ENCODE measurements at places on chromosomes 11 and 22.
A peak's percentile ranks its signal among the peaks of the same experiment; 100 is the strongest.

DNA sequence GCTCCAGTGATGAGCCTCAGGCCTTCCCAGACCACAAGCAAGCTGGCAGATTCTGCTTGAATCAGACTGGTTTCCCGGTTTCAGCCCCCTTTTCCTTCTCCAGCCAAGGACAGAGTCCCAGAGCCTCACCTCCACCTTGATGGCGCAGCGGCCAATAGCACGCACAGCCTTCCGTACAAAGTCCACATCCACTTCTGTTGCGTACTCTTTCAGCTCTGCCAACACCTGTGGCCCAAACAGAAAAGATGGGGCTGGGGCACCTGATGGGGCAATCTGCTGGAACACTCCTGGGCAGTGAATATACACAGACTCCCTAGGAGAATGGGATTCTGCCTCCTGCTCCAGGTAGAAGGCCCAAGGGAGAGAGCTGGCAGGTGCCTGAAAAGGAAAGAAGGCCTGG lies 35.5 kb upstream of the RASL10A start:
- DNase-seq = no peak

GRCh38 chr11:89293965-89294679 lies 116.4 kb downstream of the TYR start:
- no peak for DNase-seq

- DNase-seq = no peak
Observed at GRCh38 chr22:47609653-47610052, 847.2 kb downstream of the TBC1D22A start.

- no peak for DNase-seq
Observed at GRCh38 chr22:32326647-32327046, 31.0 kb upstream of the RFPL3 start.

DNA sequence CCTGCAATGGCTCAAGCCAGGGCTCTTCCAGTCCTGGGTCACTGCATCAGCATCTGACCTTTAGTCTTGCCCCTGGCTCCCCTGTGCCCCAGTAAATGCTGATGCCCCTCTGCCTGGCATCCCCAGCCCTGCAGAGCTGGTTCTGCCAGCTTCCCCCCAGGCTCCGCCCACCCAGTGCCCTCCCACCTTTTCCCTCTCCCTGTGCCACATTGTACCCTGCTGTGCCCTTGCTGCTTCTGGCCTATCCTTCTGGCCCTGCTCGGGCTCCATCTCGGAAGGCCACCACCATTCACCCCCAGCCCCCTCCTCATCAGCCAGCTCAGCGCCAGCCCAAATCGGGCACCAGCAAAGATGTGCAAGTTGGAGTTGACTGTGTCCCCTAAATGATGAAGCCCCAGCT lies 7.4 kb downstream of the CAPN5 start:
- no peak for DNase-seq

- DNase-seq = no peak
Observed at GRCh38 chr22:30238661-30239487, 7.7 kb downstream of the LIF start.

DNA sequence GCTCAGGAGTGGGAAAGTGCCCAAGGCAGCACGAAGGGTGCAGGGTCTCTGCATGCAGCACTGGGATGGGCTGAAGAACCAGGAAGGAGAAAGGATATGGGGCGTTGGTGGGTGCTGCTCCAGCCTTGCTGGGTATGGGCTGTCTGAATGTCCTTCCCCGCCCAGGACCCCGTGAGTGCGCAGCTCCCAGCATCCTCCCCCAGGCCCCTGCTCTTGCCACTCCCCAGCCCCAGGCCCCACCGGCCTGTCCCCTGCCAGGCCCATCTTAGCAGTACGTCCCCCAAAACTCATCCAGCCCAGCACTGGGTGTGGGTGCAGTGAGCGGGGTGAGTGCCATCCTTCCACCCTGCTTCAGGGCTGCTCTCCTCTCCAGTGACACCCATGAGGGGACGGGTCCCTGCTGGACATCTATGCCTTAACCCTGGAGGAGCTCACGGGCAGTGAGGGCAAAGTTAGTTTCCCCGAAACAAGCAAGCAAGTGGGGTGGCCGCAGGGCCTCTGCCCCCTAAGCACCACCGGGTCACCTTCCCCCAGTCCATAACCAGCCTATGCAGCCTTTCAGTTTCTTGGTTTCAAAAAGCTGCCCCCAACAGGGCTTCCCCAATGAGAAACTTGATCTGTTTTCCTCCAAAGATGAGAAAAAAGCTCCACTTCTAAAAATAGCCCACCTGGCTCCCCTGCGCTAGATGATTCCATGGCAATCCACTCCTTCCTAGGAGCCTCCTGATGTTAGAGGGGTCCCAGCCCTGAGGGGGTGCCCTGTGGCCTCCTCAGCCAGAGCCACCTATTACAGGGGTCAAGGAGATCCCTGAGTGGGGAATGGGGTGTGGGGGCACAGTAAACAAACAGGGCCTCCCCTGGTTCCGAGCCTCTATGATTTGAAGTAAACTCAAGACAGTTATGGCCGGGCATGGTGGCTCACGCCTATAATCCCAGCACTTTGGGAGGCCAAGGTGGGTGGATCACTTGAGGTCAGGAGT lies 103.8 kb downstream of the MORC2 start:
- no peak for DNase-seq

DNA sequence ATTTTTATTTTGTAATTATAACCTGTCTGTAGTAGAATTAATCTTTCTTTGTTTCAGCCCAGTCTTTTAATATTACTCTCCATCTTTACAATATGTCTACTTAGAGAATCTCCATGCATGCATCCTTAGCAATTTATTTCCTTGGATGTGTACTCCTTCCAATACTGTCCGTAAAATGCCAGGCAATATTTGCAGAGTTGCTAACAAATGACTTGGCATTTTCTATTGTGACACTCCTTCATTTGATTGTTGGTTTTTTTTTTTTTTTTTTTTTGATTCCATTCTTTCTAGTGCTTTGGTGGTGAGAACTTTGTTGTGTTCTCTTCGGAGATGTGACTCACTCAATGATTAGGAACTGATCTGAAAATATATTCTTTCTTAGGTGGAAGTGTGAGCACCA lies 220.3 kb downstream of the CNTN5 start:
- no peak for DNase-seq

DNA sequence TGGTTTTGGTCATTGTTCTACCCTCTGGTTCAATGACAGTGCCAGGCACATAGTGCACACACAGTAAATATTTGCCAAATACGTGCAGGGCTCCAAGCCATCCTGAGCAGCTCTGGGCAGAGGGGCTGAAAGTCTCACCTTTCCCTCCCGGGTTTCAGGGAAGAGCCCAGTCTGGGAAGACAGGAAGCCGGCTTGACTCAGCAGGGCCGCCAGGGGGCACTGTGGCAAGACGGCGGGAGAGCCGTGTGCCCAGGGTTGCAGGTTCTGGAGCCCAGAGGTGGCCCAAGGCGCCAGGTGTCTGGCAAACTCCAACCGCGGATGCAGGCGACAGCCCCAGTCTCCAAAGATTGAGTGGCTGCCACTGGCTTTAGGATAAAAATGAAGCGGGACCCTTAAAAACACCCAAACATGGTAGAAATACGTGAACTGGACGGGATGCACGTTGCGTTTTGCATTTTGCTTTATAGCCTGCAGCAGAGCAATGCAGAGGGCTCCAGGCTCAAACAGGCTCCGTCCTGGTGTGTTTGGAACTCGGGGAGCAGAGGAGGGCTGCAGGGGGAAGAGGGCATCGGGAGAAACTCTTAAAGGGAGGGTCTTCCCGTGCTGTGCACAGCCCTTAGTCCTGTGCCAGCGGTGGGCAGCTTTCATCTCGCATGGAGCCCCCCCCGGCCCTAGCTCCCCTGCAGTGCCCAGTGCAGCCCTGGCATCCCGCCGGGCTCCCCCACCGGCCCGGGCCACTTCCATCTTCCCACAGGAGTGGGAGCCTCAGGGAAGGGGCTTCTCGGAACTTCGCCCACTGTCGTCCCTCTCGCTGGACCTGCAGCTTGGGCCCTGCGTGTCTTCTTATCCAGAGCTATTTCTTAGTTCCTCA lies 10.7 kb downstream of the KRTAP5-5 start:
- peak; percentile 22 for DNase-seq

GRCh38 chr11:18723991-18724390 lies 2.0 kb downstream of the IGSF22 start:
- DNase-seq = no peak

DNA sequence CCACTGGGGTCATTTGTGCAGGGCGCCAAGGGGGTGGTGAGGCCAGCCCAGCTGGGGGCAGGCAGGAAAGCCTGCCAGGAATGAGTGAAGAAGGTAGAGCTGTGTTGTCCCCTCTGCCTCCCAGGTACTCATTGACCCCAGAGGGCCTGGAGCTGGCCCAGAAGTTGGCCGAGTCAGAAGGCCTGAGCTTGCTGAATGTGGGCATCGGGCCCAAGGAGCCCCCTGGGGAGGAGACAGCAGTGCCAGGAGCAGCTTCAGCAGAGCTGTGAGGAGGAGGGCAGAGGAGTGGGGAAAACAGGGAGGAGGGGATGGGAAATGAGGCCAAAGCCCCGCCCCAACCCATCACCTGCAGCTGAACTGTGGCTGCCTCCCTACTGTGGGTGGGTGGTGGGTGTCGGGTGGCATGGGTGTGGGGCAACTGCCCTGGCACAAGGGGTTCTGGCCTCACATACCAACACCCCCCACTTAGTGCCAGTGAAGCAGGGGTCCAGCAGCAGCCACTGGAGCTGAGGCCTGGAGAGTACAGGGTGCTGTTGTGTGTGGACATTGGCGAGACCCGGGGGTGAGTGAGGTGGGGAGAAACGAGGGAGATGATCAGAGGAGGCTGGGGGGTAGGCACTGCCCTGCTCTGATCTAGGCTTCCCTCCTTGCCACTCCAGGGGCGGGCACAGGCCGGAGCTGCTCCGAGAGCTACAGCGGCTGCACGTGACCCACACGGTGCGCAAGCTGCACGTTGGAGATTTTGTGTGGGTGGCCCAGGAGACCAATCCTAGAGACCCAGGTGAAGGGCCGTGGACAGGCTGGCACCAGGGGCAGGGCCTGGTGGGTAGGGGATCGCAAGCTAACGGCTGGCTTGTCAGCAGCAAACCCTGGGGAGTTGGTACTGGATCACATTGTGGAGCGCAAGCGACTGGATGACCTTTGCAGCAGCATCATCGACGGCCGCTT lies 3.0 kb downstream of the MUS81 start:
- DNase-seq = no peak

DNA sequence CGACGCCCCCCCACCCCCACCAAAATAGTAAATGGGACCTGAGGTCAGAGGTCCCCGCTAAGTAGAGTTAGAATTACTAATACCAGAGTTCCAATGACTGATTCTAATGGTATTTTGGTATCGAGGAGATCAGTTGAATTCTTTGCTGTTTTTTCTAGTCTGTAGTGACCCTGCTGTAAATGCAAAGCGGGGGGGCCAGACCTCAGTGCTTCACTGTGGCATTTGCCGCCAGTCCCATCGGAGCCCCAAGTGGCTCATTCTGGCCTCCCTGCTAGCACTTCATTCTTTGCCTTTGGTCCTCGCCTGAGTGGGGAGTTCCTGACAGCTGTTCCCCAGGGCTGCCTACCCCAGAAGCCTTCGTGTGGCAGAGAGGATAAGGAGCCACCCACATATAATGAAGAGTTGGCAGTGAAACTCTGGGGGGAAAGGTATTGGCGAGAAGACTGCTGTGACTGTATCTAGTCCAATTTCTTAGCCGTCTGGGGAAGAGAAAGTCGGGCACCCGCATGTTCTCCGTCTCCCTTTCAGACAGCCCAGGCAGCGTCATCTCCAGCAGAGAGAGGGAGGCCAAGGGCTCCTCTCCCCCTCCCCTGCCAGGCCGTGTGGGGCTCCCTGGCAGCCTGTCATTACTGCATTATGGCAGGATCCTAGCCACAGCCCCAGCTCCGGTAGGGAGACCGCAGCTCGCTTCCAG lies 19.4 kb upstream of the CABP7 start:
- no peak for DNase-seq

DNA sequence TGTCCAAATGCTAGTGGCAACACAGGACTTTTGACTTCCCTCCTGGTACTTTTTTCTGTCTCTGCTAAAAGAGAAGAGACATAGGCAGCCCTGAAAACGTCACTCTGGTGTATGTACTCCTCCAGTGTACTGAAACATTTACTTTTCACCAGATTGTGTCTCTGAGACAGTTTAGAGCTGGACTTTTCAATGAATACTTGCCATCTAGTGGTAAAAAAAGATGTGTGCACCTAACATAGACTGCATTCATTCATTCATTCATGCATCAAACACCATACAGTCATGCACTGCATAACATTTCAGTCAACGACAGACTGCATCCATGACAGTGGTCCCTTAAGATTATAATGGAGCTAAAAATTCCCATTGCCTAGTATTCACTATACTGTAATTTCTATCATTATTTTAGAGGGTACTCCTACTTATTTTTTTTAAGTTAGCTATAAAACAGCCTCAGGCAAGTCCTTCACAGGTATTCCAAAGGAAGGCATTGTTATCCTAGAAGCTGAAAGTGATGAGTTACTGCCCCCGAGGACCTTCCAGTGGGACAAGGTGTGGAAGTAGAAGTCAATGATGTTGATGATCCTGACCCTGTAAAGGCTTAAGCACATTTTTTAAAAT lies 186.2 kb downstream of the SPON1 start:
- DNase-seq = no peak

- peak; percentile 56 for DNase-seq
Observed at GRCh38 chr11:130894322-130895025, 21.8 kb downstream of the SNX19 start.

GRCh38 chr11:113862435-113862834 lies 12.9 kb downstream of the USP28 start:
- DNase-seq = no peak

DNA sequence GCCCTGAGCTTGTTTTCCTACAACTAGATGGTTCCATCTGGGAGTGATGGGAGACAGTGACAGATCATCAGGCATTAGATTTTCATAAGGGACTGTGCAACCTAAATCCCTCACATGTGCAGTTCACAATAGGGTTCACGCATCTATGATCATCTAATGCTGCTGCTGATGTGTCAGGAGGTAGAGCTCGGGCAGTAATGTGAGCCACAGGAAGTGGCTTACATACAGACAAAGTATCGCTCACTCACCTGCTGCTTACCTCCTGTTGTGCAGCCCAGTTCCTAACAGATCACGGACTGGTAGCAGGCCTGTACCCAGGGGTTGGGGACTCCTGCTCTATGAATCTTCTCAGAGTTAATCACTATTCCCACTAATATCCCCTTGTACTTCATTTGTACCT lies 12.4 kb downstream of the AAMDC start:
- DNase-seq = no peak

GRCh38 chr22:45502215-45503049 lies at the start of gene FBLN1:
FBLN1 (plus strand) TSS chr22:45502883; CDS start chr22:45502986, 103 bp downstream.
- no peak for DNase-seq

- no peak for DNase-seq
Observed at GRCh38 chr22:30424534-30425326, 838 bp upstream of the MTFP1 start.

DNA sequence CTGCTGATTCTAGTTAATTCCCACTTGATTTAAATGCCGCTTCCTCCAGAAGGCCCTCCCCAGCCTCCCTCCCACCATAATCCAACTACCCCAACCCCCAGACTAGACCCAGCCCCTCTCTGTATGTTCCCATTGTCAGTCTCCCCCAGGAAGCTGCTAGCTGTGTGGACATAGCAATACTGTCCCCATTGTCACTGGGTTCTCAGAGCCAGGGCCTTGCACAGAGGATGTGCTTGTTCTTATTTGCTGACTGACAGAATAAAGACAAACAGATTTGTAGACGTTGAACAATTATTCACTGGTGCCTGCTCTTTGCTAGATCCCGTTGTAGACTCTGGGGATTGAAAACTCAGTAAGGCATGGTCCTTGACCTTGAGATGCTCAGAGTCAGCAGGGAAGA lies 45.7 kb upstream of the NAV2 start:
- no peak for DNase-seq
